Activated naive CD4-positive, alpha-beta T cell treated with anti-CD3 and anti-CD28 coated beads for 36 hours (primary cell): ENCODE measurements at places on chromosomes 2 and 18. TPM values are rescaled to one million over a fixed set of nuclear protein-coding genes. Genes with fewer than 3 reads are reported as not detected.

The ATF2 gene
- total RNA-seq = 48.0 TPM

The AGAP1 gene
- total RNA-seq = 1.1 TPM

The PLGLB1 gene
- total RNA-seq = not detected

The STARD6 gene
- total RNA-seq = not detected

The TP53I3 gene
- 0.60 TPM for total RNA-seq

The ATL2 gene
- 55.9 TPM for total RNA-seq

The CHRNG gene
- not detected for total RNA-seq

The IDH1 gene
- total RNA-seq = 18.5 TPM

The COPS8 gene
- total RNA-seq = 69.2 TPM

The GPAT2 gene
- total RNA-seq = 12.6 TPM

The SH3RF3 gene
- total RNA-seq = 2.0 TPM

The RSAD2 gene
- total RNA-seq = 9.1 TPM

The VWC2L gene
- not detected for total RNA-seq

The TCF7L1 gene
- total RNA-seq = not detected

The ATP6V1C2 gene
- total RNA-seq = not detected

The ANKMY1 gene
- 17.0 TPM for total RNA-seq

The BBS5 gene
- 2.2 TPM for total RNA-seq

The SP140 gene
- 95.1 TPM for total RNA-seq

The RBM45 gene
- total RNA-seq = 5.8 TPM

The GALR1 gene
- total RNA-seq = not detected

The ANKAR gene
- total RNA-seq = 1.6 TPM

The TSPYL6 gene
- total RNA-seq = not detected

The IL1R1 gene
- 5.7 TPM for total RNA-seq

The AKAIN1 gene
- not detected for total RNA-seq

The NEDD4L gene
- 5.6 TPM for total RNA-seq

The KCNJ3 gene
- not detected for total RNA-seq

The TEX44 gene
- total RNA-seq = not detected

The ACADL gene
- total RNA-seq = not detected

The MOGAT1 gene
- not detected for total RNA-seq

The CROCC2 gene
- total RNA-seq = not detected
